ENCODE measurements at places on chromosomes 2 and 18.
A peak's percentile ranks its signal among the peaks of the same experiment; 100 is the strongest.

DNA sequence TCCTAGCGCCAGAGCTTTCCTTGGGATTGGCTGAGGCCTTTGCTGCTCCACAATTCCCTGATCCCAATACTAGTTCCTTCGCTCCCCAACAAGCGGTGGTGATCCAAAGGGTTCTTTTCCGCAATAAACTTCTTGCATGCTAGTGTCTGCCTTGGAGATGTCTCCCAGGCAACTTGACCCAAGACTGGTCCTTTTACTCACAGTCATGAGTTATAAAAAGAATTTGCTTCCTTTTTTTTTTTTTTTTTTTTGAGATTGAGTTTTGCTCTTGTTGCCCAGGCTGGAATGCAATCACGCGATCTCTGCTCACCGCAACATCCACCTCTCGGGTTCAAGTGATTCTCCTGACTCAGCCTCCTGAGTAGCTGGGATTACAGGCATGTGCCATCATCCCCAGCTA lies 89.8 kb upstream of the SP3 start:
- DNase-seq, result no peak

- DNase-seq, result peak; percentile 57
These were observed 264.8 kb downstream of the C1D start for GRCh38 chr2:67797801-67798540.

- no peak for DNase-seq
These were observed 22.5 kb downstream of the KLHL14 start for GRCh38 chr18:32750328-32750727.

DNA sequence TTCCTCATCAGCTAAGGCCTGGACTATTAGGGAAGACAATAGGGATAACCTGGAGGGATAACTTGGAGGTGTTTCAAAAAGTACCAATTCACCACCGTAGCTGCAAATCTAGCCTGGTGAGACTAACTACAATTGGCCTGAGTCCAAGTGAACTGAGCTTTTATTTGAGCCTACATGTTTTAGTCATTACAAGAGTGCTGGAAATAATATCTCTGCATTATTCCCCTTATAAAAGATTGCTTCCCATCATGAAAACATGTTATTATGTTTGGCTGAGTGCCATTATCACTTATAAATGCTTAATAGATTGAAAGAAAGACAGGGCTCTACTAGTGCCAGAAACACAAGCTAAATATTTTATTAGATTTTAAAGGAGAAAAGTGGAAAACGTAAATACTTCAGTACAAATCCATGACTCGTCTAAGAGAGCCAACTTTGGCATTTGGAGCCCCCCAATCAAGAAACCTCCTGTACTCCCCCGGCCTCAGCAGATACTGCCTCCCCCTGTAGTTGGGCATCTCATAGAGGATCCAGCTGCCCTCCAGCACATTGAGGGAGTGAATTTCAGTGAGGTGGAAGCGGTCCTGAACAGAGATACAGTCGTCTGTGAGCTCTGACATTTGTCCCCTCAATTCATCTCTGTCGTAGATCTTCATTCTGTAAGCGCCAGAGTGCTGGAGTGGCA lies 3.6 kb downstream of the CRYGB start:
- DNase-seq, result peak; percentile 73

- no peak for DNase-seq
These were observed 293.1 kb upstream of the ID2 start for GRCh38 chr2:8388781-8389180.

DNA sequence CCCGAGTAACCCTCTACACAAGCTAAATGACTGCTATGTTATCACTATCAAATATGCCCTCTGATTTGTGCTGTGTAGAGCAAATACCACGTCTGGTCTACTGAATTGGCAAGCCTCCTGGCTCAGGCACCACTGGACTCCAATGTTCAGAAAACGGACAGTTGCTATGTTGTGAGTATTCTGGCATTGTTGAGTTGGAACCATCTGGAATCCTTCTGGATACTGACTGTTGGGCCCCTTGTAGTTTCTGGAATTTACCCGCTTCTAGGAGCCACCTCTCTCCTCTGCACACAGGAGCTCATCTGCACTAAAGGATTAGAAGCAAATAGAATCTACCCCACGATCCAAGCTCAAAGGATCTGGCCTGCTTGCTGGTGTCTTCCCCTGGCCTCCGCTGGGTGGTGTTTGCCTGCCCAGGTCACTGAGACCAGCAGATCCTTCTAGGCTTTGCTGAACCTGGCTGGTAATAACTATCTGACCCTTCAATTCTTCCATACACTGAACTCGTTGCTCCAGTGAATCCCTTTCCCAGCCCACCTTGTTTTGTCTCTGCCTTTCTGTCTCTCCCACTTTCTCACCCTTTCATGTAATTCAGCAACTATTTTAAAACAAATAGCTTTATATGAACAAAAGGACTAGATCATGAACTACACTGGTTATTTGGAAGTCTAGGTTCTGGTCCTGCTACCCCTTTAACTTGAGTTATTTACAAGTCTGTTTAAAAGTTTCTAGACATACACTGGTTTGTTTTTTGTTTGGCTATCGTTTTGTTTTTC lies 2.1 kb upstream of the HAAO start:
- no peak for DNase-seq

- DNase-seq, result no peak
These were observed 37.1 kb downstream of the ZNF516 start for GRCh38 chr18:76457957-76458356.

DNA sequence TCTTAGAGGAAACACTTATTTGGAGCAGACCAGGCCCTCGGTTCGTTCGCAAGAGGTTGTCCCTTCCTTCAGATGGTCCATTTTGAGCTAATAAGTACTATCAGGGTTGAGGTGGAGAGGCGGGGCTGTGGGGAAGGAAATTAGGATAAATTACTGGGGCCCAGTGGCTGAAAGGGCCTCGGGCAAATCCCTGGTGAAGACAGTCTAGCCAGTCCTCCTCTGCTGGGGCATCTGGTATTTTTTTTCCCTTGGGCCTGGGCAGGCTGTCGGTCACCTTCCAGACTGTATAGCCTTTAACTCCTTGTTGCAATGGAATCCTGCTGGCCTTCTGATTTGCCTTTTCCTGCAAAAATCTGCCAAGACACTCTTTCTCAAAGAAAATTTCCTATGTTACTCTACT lies 1.7 kb upstream of the MYO3B start:
- DNase-seq, result no peak

GRCh38 chr2:121873864-121874263 lies 118.4 kb downstream of the TSN start:
- DNase-seq, result no peak

- DNase-seq, result no peak
These were observed 324.9 kb upstream of the SLC14A2 start for GRCh38 chr18:45290364-45290763.
